ENCODE measurements at places on chromosomes 6 and 20.
A peak's percentile ranks its signal among the peaks of the same experiment; 100 is the strongest.

- DNase-seq = no peak
Observed at GRCh38 chr6:12304487-12304886, 14.3 kb downstream of the EDN1 start.

DNA sequence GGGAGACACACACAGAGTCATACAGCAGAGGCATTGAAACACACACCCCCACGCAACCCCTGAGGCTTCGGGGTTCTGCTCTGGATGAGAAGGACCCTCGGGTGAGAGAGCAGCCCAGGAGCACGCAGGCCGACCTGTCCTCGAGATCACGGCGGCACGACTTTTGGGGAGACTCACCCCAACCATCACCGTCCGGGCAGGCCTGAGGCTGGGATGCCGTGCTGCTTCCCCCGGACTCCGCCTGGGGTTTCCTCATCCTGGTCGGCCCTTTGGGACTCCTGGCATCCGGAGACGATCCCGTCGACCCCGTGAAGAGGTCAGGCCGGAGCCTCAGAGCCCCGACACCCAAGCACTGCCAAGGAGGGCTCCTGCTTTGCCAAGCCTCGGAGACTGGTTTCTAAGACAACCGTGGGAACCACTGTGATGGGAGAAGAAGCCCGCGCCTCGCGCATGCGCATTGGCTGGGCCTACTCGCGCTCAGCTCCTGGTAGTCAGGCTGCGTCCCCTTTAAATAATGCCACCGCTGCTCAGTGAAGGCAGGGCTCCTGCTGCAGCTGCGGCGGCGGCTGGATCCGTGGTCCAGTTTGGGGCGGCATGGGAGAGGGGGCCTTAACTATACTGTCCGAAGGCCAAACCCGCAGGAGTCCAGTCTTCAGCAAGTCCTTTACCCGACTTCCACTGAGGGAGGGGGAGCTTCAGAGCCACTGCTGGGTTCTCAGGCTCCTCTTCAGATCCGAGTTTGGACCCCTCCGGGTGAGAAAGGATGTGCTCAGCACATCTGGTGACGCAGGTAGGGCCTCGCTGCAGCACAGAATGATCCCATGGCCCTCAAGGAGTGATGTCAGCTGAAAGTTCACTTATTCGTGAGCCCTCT is 171.4 kb upstream of the ZNF337 start:
- no peak for DNase-seq

GRCh38 chr6:108068618-108069017 is 5.9 kb downstream of the OSTM1 start:
- no peak for DNase-seq

DNA sequence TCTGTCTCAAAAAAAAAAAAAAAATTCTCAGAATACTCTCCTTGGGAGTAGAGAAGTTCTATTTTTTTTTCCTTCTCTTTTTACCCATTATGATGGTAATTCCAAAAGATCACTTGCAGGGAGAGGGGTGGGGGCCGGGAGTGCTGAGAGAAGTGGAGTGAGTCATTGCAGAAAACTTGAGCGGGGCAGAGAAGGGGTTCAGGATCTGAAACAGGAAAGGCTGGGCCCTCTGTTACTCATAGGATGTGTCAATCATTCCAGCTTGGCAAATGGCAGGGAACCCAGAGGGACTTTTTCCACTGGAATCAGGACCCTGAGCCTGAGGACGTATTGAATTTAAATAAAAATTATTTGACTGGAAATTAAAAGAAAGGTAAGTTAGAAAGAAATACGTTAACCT is 111.4 kb upstream of the ARMC2 start:
- peak; percentile 81 for DNase-seq

DNA sequence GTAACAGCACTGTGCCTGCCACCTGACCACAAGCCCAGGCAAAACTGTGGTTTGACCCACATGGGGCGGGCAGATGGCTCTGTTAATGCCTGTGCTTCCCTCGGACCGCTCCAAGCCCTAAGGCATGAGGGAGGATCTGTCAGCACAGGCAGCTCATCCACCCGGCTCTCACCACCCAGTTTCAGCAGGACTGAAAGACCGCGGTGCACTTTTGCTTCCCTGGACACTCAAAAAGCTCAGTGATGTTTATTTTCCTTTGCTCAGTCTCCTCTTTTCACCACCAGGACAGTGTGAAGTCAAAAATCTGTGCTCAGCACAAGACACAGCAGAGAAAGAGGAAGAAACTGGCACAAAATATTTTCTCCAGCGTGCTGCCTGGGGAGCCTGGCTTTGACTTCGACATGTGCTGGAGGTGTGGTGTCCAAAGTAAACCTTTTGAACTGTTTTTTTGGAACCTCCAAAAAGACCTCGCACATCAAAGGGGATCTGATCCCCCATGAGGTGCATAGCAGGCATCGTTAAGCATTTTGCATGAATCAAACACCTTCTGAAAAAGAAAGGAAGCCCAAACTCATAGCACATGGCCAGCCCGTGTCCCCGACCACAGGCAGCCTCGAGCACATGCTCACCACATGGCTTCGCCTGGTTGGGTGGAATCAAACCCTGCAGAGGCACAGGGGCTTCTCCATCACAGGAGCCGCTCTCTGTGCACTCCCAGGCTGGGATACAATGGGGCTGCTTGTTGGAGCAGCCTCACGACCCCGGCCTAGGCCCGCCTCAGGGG is 441.7 kb upstream of the JARID2 start:
- DNase-seq = no peak

- DNase-seq = no peak
Observed at GRCh38 chr20:23541776-23542175, 26.5 kb downstream of the CST9L start.
